ENCODE measurements at places on chromosomes 16 and 17.

DNA sequence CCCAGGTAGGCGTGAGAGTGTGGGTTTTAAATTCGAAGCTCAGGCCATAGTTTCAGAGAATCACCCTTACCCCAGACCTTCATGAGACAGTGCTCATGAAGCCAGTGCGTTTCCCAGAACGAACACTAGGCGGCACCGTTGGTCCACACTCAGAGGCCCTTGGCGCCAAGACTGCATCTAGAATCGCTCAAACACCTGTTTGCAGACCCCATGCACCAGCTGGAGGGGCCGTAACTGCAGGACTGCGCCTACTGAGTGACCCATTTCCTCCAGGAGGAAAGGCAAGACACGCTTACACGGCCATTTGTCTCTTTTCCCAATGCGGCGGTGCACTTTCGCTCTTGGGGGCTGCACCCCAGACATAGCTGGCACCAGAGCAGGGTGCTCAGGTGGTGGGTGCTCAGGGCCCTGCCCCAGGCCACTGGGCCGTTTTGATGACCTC lies 34.0 kb downstream of the ADGRG5 start:
- DNase-seq, result peak; percentile 54

GRCh38 chr16:30902029-30902972 lies 5.9 kb downstream of the CTF1 start:
- peak; percentile 65 for DNase-seq

- no peak for DNase-seq
These were observed 25.5 kb upstream of the CDH1 start for GRCh38 chr16:68711421-68712139.

DNA sequence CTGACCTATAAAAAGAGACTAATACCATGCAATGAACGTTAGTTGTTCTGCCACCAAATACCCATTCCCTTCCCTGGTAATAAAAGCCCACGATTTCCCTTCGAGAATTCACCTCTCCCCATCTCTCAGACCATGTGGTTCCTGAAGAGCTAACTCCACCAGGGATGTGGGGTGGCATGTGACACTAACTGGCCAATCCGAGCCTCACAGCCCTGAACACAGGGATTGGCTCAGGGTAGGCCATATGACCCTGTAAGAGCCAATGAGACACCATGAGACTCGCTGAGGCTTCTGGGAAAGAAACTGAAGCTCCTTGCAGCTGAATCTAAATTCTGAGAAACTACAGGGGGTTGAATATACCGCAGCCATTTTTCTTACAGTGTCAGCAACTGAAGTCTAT lies 21.1 kb downstream of the HELZ start:
- no peak for DNase-seq

GRCh38 chr16:82111944-82112343 lies 58.1 kb downstream of the MPHOSPH6 start:
- DNase-seq, result no peak

DNA sequence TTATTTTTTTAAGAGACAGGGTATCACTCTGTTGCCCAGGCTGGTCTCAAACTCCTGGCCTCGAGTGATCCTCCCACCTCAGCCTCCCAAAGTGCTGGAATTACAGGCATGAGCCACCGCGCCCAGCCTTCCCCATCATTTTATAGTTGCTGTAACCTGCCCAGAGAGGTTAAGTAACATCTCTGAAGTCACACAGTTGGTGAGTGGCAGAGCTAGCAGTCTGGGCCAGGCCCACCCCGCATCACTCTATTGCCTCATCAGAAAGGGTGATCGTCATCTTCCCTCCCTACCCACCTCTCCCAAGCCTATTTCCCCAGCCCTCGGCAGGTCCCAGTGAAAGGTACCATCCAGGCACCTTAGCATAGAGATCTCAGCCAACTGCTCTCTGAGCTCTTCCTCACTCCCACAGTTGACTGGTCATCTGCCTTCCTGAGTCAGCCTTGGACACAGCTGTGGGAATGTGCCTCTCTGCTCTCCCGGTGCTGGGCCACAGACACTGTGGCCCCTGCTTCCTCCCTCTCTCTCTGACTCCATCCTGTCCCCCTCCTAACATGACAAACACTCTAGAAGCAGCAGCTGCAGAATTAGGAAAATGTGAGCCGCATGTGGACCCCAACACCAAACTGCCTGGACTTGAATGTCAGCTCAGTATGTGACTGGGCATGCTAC lies 57.1 kb downstream of the SCNN1B start:
- no peak for DNase-seq

DNA sequence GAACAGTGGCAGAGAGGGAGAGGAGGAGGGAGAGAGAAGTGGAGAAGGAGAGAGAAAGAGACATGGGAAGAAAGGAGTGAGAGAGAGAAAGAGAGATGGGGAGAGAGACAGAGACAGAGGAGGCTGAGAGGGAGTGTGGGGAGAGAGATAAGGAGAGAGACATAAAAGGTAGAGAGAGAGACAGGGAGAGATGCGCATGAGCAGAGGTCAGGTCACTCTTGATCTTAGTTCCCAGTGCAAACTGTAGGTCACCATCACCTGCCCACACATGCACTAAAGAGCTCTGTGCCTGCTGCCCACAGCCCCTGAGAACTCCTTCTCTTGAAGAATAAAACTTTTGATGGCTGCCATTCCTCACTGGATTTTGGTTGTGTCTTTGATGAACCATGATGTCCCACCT lies 14.9 kb downstream of the KRT33A start:
- no peak for DNase-seq

- DNase-seq, result no peak
These were observed 65.3 kb upstream of the NOL11 start for GRCh38 chr17:67652433-67652832.

GRCh38 chr17:69423450-69423849 lies 9.0 kb downstream of the MAP2K6 start:
- DNase-seq, result no peak

- no peak for DNase-seq
These were observed 98.8 kb downstream of the DYNLRB2 start for GRCh38 chr16:80639636-80640035.

- DNase-seq, result no peak
These were observed 49.8 kb upstream of the KLHDC4 start for GRCh38 chr16:87815567-87815966.

- DNase-seq, result no peak
These were observed 1.1 kb downstream of the CTRB1 start for GRCh38 chr16:75219838-75220237.

DNA sequence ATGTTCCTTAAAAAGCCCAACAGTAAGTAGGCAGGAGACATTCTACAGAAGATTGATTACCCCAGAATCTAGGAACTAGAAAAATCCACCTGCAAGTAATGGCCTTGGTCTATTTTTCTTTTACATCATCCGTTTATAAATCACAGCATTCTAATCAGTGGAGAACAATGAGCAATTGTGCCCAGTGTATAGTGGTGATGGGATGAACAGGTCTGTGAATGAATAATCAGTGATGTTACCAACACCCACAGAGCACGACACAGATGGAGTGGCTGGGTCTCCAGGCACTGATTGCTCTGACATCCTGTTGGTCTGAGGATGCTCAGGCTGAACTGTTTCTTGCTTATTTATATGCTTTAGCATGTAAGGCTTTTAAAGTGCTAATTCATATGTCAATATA lies 1251.2 kb upstream of the CDH8 start:
- no peak for DNase-seq

Data from fibroblast of skin of scalp (primary cell).